Activated CD4-positive, alpha-beta memory T cell treated with anti-CD3 and anti-CD28 coated beads for 36 hours (primary cell): ENCODE measurements at places on chromosomes 3 and 15. TPM values are rescaled to one million over a fixed set of nuclear protein-coding genes. Genes with fewer than 3 reads are reported as not detected.

Gene PLAAT1
- 0.39 TPM for total RNA-seq

DNA sequence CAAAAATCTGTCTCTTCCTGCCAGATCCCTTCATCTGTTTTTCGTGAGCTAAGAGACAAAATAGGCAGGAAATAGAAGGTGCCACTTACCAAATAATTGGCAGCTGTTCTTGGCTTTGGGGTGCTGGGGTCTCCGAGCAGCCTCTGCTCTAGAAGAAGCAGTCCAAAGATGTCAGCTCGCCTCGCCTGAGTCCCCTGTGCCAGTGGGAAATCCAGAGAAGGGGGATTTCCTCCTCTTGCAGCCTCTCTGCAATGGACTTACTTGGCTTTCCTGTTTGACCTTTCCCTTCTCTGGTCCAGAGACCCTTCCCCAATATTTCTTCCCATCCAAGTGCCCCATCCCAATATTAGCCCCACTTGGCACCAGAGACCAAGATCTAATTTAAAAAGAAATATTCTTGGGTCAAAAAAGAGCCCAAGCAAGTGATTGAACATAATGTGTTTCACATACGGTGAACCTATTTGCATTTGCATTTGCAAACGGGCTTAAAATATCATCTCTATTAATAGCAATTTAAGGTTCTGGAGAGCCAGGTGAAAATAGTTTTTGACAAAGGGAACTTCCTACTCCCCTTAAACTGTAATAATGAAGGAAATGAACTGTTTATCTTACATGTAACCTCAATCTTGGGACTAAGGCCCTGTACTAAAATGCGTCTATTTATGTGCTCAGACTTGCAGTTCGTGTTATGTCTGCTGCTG lies 23.2 kb downstream of the CD86 start:
- no peak for DNase-seq
- H3K27me3 ChIP-seq: peaks cover 19% of the 10 kb centered on the region
- H3K4me1 ChIP-seq: peaks cover 38% of the 10 kb centered on the region
- H3K27ac ChIP-seq: no peak overlapping the region

GRCh38 chr3:58206406-58207011 lies 4.3 kb downstream of the DNASE1L3 start:
- H3K27me3 ChIP-seq: peaks cover 18% of the 10 kb centered on the region
- no peak overlapping the region for H3K27ac ChIP-seq
- H3K36me3 ChIP-seq: no peaks in the 10 kb centered on the region
- peak; percentile 63 for DNase-seq
- peaks cover 13% of the 10 kb centered on the region for H3K4me1 ChIP-seq

Gene GRAMD1C
- 1.2 TPM for total RNA-seq

DNA sequence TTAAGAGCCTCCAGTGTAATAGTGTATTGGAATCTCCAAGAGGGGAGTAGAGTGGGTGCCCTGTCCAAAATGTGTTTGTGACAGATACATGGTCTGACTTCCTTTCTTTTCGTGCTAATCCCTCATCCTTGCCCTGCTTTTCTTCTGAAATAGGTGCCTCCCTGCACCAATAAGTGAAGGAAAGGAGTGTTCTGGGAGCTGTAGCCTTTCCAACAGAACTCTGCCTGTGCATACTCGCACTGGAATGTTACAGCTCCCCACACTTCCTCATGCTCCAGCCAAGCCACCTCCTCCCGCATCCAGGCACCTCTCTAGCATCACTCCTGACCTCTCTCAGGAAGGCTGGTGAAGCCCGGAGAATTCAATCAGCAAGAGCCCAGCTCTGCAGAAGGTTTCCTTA lies 478.0 kb downstream of the GABRG3 start:
- no peak for DNase-seq
- H3K27me3 ChIP-seq: no peaks in the 10 kb centered on the region
- no peak overlapping the region for H3K4me3 ChIP-seq
- H3K4me1 ChIP-seq: no peaks in the 10 kb centered on the region

GRCh38 chr15:77867266-77868047 lies 210.1 kb downstream of the TBC1D2B start:
- H3K4me1 ChIP-seq: no peaks in the 10 kb centered on the region
- DNase-seq: no peak
- no peaks in the 10 kb centered on the region for H3K27me3 ChIP-seq
- no peaks in the 10 kb centered on the region for H3K36me3 ChIP-seq
- H3K4me3 ChIP-seq: no peak overlapping the region

Gene TTC21A
- total RNA-seq: 1.7 TPM

Gene LSAMP
- total RNA-seq: not detected

DNA sequence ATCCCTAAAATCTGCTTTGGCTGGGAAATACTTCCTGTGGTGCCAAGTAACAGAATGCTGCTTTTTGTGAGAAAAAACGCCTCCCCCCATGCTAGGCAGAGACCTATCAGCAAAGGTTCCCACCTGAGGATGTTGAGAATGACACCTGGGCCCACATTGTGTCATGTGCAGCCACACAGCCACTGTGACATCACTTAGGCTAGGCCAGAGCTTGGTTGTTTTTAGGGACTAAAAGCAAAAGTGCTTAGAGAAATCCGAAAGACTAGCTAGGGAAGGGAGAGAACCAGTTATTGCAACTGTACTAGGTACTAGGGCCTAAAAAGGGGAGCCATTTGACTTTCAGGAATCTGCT lies 6.2 kb downstream of the ZDHHC3 start:
- no peak overlapping the region for H3K27ac ChIP-seq
- H3K27me3 ChIP-seq: no peaks in the 10 kb centered on the region
- DNase-seq: no peak
- peaks cover 43% of the 10 kb centered on the region for H3K4me1 ChIP-seq
- no peaks in the 10 kb centered on the region for H3K36me3 ChIP-seq

Gene SERPINI2
- total RNA-seq: not detected

Gene QTRT2
- 27.2 TPM for total RNA-seq

Gene GCNT3
- not detected for total RNA-seq

Gene MESP1
- total RNA-seq: 6.7 TPM

DNA sequence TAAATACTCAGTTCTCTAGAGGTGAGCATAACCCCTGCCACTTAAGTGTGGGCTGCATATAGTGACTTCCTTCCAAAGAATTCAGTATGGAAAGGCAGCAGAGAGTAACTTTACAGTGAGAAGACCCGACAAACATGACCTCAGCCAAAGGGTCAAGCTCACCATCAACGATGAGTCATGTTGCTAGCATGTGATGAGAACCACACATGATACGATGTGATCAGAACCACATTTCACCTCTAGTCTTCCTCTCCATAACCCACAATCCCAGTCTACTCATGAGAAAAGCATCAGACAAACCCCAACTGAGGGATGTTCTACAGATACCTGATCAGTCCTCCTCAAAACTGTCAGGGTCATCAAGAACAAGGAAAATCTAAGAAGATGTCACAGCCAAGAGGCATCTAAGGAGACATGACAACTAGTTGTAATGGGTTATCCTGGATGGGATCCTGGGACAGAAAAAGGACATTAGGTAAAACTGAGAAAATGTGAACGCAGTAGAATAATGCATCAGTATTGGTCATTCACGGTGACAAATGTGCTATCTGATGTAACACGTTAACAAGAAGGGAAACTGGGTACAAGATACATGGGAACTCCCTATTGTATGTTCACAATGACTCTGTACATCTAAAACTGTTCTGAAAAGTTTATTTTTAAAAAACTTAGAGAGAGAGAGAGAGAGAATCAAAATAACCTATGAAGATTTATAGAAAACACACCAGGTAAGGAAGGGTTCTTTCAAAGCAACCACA lies 28.3 kb downstream of the SEC61A1 start:
- peaks cover 56% of the 10 kb centered on the region for H3K36me3 ChIP-seq
- H3K27me3 ChIP-seq: no peaks in the 10 kb centered on the region
- H3K4me3 ChIP-seq: no peak overlapping the region
- no peak overlapping the region for H3K27ac ChIP-seq

DNA sequence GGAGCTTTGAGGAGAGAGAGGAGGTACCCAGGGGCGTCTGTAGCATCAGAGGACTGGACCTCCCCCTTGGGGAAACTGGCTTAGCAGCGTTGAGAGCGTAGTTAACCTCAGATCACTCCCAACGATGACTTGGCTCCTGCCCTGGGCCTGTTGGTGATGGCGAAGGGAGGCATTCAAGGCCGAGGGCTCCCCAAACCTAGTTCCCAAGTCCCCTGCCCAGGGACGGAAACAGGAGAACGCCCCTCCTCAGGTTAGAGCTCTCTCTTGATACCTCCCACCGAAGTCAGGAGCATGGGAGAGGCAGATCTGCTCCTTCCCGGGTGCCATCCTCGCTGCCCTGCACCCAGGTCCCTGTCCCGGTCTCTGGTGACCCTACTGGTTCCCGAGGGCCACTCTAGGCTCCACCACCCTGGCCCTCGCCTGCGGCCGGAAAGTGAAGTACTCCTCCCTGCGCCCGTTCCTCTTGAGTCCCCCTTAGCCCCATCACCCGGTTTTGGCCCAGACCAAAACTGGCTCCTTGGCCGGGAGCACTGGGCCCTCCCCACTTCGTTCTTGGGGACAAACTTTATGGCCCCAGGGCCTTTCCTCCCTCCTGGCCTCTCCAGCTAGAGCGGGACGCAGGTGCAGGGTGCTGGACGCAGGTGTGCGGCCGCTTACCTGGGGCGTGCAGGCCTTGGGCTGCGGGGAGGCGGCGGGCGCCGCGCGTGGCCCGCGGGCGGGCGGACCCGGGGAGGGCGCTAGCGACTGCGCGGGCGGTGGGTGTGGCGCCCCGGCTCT lies 2.6 kb upstream of the SKOR1 start:
- peaks cover 37% of the 10 kb centered on the region for H3K4me1 ChIP-seq
- no peak overlapping the region for H3K4me3 ChIP-seq
- no peak for DNase-seq
- peaks cover 2% of the 10 kb centered on the region for H3K36me3 ChIP-seq
- H3K27me3 ChIP-seq: peaks cover 70% of the 10 kb centered on the region

Gene GALNT15
- not detected for total RNA-seq

Gene CLDN16
- not detected for total RNA-seq

- no peaks in the 10 kb centered on the region for H3K27me3 ChIP-seq
- H3K27ac ChIP-seq: no peak overlapping the region
- no peak for DNase-seq
Observed at GRCh38 chr3:33962396-33962795, 164.0 kb downstream of the PDCD6IP start.

Gene KNG1
- total RNA-seq: not detected

- peaks cover 51% of the 10 kb centered on the region for H3K27me3 ChIP-seq
- H3K27ac ChIP-seq: no peak overlapping the region
- peak; percentile 16 for DNase-seq
- peaks cover 14% of the 10 kb centered on the region for H3K4me1 ChIP-seq
Observed at GRCh38 chr3:126358038-126358815, 1.0 kb upstream of the KLF15 start.

GRCh38 chr15:33894193-33894592 lies 74.1 kb upstream of the CHRM5 start:
- no peaks in the 10 kb centered on the region for H3K27me3 ChIP-seq
- no peaks in the 10 kb centered on the region for H3K36me3 ChIP-seq
- H3K4me1 ChIP-seq: peaks cover 7% of the 10 kb centered on the region

Gene DNAH12
- not detected for total RNA-seq

GRCh38 chr3:111069974-111070771 lies 1.4 kb upstream of the NECTIN3 start:
- peaks cover 18% of the 10 kb centered on the region for H3K27me3 ChIP-seq
- H3K27ac ChIP-seq: peak overlapping the region; percentile 75
- H3K4me1 ChIP-seq: peaks cover 38% of the 10 kb centered on the region
- DNase-seq: peak; percentile 12
- H3K4me3 ChIP-seq: peak overlapping the region; percentile 91
